Activated naive CD4-positive, alpha-beta T cell treated with anti-CD3 and anti-CD28 coated beads, Interleukin-2, amount 50 U/mL, for 72 hours (primary cell): ENCODE measurements at places on chromosomes 11 and 22. TPM values are rescaled to one million over a fixed set of nuclear protein-coding genes. Genes with fewer than 3 reads are reported as not detected.

GRCh38 chr11:35045236-35045820, 93.6 kb upstream of the CD44 start:
- DNase-seq = peak; percentile 61

- DNase-seq = no peak
Observed at GRCh38 chr11:123392431-123392830, 37.6 kb upstream of the GRAMD1B start.

GRCh38 chr11:102465696-102466095, 13.1 kb upstream of the TMEM123 start:
- DNase-seq = no peak

GRCh38 chr22:35729309-35729698, 11.6 kb downstream of the APOL5 start:
- no peak for DNase-seq

DNA sequence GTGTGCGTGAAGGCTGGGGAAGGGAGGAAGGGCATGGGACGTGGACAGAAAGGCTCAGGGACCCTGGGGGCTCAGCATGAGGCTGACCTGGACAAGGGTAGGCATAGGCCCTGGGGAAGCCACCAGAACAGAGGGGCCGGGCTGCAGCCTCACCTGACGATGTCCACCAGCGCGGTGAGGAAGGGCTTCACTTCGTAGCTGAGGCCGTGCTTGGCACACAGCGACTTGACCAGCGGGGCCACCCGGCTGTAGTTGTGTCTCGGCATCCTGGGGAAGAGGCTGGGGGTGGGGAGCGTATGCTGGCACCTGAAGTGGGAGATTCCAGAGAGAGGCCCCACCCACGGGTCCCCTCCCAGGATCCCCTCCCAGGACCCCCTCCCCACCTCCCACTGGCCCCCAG, 15.6 kb downstream of the FADS3 start:
- no peak for DNase-seq

GRCh38 chr11:73597336-73597955, 466 bp downstream of the FAM168A start:
- DNase-seq = no peak

DNA sequence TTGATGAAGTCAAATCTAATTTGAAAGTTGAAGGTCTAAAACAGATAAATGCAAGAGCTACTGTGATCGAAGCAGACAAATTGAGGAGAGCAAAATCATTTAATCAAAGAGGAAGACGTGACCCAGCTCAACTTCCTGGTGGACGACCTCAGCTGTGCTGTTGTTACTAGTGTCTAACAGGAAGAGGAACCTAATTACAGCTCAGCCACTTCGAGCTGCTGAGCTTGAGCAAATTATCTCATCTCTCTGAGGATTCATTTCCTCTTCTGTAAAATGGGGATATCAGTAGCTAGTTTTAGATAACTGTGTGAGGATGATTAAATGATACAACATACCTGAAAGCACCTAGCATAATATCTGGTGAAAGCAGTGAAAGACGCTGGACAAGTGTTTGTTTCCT, 48.6 kb upstream of the OLFML1 start:
- DNase-seq = no peak

GRCh38 chr22:37633089-37633624, 6.3 kb upstream of the SH3BP1 start:
- DNase-seq = no peak

GRCh38 chr11:76880314-76880713, 19.6 kb downstream of the ACER3 start:
- no peak for DNase-seq

- peak; percentile 66 for DNase-seq
Observed at GRCh38 chr11:31106968-31107576, 262.5 kb downstream of the DCDC1 start.

GRCh38 chr11:10348650-10349280, 43.9 kb downstream of the ADM start:
- no peak for DNase-seq

DNA sequence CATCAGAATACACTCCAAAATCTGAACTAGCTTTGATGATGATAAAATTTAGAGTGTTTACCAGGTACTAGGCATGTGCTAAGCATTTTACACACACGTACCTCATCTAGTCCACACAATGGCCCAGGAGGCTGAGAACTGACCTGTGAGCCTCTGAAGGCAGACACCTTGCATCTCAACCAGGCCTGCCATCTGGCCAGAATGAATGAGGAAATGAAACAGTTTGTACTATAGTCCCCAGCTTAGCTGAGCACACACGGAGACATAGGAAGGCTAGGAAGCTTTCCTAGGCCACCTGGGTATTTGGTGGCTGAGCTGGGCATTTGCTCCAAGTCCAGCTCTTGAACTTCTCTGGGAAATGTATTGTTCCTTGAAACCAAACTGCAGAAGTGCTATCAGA, 6.9 kb upstream of the SHANK3 start:
- DNase-seq = no peak

DNA sequence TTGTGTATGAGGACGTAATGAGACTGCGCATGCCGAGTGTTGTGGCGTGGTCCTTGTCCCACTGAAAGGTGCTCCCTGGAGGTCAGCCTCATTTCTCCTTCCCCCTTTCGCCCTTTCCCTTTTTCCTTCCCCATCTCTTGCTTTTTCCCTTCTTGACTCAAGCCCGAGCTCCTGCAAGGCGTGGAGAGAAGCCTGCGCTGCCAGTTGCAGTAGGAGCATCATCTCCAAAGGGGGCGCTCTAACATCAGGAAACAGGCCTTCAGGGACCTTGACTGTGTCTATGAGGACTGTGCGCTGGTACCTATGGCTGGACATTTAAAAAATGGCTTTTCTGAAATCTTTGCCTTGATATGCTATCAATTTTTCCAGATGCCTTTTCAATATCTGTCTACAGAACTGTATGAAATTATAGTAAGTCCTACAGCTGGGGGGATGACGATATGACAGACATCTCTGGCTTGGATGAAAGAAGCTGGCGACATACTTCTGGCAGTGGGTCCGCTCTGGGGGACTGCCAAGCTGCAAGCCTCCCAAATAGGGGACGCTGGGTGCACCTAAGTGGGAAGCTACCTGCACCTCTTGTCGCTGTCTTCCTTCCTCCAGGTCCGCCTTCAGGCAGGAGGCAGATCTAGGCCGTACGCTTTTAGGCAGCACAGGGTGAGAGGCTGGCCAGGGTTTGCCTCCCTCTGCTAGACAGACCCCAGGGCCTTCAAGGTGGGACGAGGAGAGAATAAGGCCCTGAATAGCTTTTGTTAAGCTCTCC, 96.5 kb downstream of the NXPE2 start:
- no peak for DNase-seq

GRCh38 chr11:117414724-117415123, 87.1 kb downstream of the CEP164 start:
- DNase-seq = no peak

GRCh38 chr11:35968386-35969088, 24.7 kb downstream of the LDLRAD3 start:
- no peak for DNase-seq

DNA sequence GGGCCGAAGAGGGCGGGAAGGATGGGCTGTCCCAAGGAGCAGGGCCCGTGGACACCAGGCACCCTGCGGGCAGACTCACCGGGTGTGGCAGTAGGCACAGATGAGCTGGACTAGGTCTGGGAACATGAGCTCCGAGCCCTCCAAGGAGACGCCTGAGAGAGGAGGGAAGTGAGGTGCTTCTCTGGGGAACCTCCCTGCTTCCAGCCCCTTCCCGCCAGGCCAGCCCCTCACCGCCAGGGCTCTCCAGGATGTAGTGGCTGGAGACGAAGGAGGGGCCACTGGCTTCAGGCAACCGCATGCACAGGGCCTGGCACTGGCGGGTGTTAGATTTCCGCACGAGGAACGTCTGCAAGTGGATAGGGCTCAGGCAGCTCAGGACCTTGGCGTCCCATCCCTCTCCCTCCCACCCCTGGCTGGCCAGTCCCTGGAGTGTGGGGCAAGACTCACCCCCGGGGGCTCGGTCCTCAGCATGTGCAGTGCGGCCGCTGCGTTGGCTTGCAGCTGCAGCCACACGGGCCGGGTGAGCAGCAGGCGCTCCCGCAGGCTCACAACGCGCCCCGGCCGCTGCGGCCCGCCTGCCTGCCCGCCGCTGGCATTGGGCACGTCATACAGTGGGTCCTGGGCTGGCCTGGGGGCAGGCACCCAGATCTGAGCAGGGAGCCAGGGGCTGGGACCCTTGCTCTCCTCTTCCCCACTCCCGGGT, 552 bp downstream of the RIN1 start:
- DNase-seq = no peak

- DNase-seq = no peak
Observed at GRCh38 chr11:15027956-15028355, 45.4 kb upstream of the CALCB start.

- DNase-seq = no peak
Observed at GRCh38 chr11:120959189-120959588, 64.7 kb upstream of the TBCEL start.

DNA sequence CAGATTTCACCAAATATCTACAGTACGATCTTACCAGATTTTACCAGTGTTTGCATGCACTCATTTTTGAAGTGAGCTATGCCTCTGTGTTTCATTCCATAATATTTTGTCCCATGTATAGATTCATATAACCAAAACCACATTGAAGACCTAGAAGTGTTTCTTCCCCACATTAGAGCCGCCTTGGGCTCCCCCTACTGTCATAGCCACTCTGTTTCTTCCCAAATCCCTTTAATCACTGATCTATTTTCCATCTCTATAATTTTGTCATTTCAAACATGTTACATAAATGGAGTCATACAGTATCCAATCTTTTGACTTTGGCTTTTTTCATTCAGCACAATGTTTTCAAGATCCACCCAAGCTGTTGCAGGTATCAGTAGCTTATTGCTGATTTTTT, 12.7 kb downstream of the MRGPRX3 start:
- DNase-seq = no peak

GRCh38 chr11:69818603-69819441, at the start of gene FGF3:
Gene FGF3, minus strand, starts transcription at chr11:69819416. Its CDS starts 483 bp downstream, at chr11:69818933.
- DNase-seq = no peak

GRCh38 chr11:71147331-71147730, 105.0 kb downstream of the SHANK2 start:
- DNase-seq = no peak

- peak; percentile 72 for DNase-seq
Observed at GRCh38 chr11:126355324-126355925, at the start of gene ST3GAL4. Gene ST3GAL4, plus strand, starts transcription at chr11:126355686. Its CDS starts 50,470 bp downstream, at chr11:126406156.

DNA sequence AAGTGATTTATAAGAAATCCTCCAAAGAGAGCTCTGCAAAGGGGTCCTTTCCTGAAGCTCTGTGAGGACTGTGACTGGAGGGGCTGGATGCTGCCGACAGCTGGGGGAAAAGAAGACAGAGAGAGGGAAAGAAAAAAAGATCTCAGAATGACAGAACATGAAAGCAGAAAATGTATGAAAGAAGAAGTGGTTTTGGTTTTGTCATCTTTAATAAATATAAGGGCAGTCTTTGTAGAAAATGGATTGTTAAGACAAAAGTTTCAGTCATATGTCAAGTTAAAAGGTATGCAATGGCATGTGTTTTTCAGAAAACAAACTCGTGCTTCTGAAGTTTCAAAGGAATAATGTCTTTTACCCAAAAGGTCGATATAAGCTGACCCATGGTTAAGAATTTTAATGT, 105.5 kb downstream of the CCDC83 start:
- DNase-seq = no peak

DNA sequence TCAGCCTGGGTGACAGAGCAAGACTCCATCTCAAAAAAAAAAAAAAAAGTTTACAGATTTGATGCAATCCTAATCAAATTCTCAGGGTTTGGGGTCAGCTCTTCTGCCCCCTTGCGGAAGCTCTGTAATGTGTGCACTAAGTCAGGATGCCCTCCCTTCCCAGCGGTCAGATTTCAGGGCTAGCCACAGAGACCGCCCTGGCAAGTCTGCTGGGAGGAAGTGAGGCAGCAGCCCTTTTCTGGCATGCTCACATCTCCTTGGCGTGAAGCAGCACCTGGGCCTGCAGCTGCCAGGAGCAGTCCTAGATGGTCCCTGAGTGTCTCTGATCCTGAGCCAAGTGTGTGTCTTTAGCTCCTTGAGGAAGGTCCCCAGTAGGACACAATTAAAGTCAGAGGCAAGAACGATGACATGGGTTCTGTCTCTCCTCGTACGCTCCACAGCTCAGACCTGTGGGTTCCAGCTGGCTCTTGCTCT, 10.9 kb upstream of the APOBEC3C start:
- DNase-seq = peak; percentile 73

DNA sequence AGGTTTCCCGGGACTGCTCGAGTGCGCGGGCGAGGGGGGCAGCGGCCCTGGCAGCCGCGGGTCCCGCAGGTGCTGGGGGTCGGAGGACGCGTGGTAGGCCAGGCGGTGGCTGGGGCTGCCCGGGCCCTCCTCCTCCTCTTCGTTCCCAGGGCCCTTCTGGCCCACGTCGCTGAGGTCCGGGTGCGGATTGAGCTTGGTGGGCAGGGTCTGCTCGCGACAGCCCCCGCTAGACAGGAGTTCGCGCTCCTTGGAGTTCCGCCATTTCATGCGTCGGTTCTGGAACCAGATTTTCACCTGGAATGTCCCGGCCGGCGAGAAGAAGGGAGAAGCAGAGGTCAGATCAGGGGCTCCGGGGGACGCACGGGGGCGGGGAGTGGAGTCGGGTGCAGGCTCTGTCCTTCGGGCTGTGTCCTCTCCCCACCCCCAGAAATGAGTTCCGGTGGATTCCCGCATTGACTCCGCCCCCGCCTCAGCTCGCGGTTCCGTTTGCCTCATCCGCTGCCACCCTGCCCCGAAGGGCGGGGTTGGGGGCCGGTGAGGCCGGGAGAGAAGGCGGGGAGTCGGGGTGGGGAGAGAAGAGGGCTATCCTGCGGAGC, 3.9 kb downstream of the DBX1 start:
- DNase-seq = peak; percentile 65

DNA sequence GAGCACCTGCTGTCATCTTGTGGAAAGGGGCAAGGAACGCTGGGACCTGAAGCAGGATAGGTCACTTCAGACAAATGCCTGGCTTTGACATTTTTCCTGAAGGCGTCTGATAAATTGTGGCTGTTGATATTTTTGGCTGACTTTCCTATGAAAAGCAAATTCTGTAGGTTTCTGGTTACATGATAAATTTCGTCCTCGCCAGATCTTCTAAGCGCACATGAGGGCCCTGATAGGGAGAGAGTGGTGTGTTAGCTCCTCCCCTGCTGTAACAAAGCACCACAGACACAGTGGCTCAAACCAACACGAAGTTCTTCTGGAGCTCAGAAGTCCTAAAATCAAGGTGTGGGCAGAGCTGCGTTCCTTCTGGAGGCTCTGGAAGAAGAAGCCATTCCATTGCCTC, 19.6 kb downstream of the APOL4 start:
- DNase-seq = no peak

The BRD1 gene
- 39.0 TPM for total RNA-seq

The MRGPRX3 gene
- total RNA-seq = not detected

The FGF19 gene
- total RNA-seq = not detected

The NXPE1 gene
- total RNA-seq = not detected

The ESAM gene
- total RNA-seq = 0.36 TPM

The OR8A1 gene
- total RNA-seq = not detected

The YPEL1 gene
- total RNA-seq = 2.4 TPM

The MYOD1 gene
- not detected for total RNA-seq

The MISFA gene
- 4.0 TPM for total RNA-seq

The IGLL1 gene
- total RNA-seq = not detected

The ALDH3B1 gene
- total RNA-seq = 0.11 TPM
